AG04449 (cell line): ENCODE measurements at places on chromosomes 1 and 21.
A peak's percentile ranks its signal among the peaks of the same experiment; 100 is the strongest.

DNA sequence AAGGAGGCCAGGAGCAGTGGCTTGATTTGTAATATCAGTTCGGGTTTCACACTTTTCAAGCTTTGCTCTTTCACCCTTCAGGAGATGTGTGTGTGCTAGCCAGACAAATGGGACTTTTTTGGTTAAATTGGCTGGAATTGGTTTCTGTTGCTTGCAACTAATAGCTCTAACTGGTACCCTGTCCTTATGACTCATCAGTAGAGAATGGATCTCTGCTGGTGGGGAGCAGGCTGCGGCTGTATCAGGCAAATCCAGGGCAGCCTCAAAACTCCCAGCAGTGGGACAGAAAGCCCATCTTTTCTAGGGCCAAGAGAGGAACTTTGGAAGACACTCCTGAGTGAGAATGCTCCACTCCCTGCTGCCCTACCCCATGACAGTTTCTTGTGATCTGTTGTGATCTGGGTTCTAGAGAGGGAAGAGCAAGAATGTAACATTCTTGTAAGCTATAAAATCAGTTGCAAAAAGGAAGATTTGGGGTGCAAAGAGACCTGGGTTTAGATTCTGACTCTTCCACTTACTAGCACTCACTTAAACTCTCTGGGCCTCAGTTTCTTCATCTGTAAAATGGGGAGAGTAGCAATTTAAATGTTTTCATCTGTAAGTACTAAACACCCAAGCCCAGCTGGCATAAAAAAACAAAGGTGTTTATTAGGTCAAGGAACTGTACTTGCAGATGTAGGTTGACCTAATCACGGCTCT, 257.0 kb upstream of the TMEM51 start:
- no peak for DNase-seq

GRCh38 chr21:28738882-28739281, 253.8 kb downstream of the LTN1 start:
- DNase-seq: no peak

- no peak for DNase-seq
Observed at GRCh38 chr1:176837708-176838107, 326.8 kb downstream of the ASTN1 start.

GRCh38 chr1:14956579-14957195, 196.9 kb upstream of the TMEM51 start:
- DNase-seq: no peak

DNA sequence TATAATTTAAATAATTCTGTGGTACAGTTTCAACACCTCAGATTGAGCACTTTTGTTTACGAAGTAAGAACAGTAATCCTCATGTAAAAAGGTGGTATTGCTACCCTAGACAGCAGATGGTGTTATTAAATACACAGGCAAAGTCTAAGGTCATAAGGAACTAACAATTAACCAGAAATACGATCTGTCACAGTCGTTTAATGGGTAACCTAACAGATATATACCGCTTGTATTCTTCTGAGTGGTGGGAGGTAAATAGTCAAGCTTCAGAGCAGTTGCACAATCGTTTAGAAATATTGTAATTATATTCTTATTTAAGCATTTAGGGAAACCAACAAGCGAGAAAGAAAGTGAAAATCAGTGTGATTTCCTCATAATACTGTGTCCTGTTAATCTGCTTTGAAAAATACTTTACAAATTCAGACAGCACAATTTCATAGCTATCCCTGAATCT, 9.8 kb upstream of the IRF2BP2 start:
- DNase-seq: no peak

DNA sequence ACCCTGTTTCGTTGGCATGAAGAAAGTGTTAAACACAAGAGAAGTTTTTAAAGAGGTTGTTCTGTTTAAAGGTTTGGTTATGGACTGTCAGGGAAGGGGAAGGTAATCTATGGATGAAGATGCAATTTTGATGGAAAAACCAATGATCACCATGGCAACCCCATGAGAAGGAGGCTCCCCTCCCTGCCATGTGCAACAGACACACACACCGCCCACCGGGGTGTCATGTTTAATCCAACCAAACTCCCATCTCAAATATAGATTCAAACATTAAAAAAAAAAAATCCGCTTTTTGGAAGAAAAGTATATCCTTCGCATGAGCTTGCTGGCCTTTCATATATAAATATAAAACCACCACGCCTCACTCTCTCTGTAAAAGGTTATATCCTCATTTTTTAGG, 80.9 kb upstream of the KRTAP19-8 start:
- no peak for DNase-seq

GRCh38 chr1:243507672-243508302, 251.9 kb downstream of the SDCCAG8 start:
- DNase-seq: no peak

GRCh38 chr1:220368352-220369265, 96.4 kb upstream of the RAB3GAP2 start:
- DNase-seq: no peak

- no peak for DNase-seq
Observed at GRCh38 chr1:31407029-31407626, 5.9 kb upstream of the SERINC2 start.

- DNase-seq: no peak
Observed at GRCh38 chr1:168092566-168093355, 44.0 kb downstream of the GPR161 start.

- no peak for DNase-seq
Observed at GRCh38 chr1:183898001-183898396, 93.1 kb downstream of the RGL1 start.

- DNase-seq: no peak
Observed at GRCh38 chr1:19375631-19376400, 63.7 kb downstream of the SLC66A1 start.

DNA sequence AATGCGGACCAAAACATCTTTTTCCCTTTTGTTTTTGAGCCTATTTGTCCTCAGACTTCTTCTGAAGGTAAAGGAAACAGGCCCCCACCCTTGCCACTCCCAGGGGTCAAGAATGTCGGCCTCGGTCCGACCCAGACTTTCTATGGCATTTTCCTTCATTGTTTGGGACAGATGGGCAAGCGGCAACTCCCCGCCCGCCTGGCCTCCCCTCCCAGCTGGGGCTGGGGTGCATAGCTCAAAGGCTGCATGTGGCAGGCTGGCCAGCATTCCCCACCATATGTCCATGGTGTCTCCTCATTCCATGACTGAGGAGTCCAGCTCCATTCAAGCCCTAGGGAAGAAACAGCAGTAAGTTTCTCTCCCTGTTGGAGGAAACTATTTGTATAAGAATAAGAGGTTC, 29.4 kb upstream of the TSPEAR start:
- no peak for DNase-seq

DNA sequence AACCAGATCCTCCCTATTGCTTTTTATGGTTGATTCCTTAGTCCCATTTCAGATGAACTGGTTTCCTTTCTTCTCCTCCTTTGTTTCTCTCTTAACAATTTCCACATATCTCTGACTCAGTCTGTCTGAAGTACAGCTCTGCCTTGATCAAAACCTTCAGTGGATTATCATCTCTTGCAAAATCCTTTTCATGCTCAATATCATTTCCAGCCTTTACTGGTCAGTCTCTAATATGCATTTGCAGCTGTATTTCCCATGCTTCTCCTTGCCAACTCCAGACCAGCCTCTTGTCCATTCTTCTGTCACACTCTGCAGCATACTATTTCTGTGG, 72.2 kb downstream of the SNX7 start:
- no peak for DNase-seq

- DNase-seq: no peak
Observed at GRCh38 chr1:51621161-51621560, 4.3 kb downstream of the OSBPL9 start.

- DNase-seq: no peak
Observed at GRCh38 chr1:94434365-94435045, 16.3 kb downstream of the ABCD3 start.

DNA sequence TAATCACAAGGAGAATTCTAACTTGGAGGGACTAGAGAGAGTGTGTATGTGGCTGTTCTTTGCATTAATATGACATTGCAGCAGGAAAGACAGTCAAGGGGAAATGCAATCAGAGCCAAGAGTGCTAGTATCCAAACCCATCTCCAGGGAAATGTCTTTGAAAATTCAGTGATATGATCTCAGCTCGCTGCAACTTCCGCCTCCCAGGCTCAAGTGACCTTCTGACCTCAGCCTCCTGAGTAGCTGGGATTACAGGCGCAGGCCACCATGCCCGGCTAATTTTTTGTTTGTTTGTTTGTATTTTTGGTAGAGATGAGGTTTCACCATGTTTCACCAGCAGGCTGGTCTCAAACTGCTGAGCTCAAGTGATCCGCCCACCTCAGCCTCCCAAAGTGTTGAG, 16.3 kb downstream of the VASH2 start:
- DNase-seq: no peak

GRCh38 chr1:185920602-185921001, 186.4 kb downstream of the HMCN1 start:
- no peak for DNase-seq

- DNase-seq: no peak
Observed at GRCh38 chr1:108962681-108963051, 618 bp downstream of the CLCC1 start.

DNA sequence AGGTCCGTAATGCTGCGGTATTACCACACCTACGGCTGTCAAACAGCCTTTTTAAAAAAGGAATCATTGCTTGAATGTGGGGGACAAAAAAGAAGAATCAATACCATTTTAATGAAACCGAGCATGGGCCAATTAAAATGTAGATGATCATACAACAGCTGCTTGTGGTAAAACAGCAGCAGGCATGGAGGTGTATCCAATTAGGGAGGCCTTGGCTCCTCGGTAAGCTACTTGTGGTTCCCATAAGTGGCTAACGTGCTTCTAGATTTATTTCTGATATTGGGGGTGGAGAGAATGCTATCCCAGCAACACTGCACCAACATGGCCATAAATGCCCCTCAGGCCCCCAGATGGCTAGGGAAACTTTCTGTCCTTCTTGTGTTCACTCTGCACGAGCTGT, 1.8 kb downstream of the PTPN14 start:
- DNase-seq: no peak

GRCh38 chr1:47441450-47442106, 3.7 kb downstream of the FOXD2 start:
- DNase-seq: no peak

DNA sequence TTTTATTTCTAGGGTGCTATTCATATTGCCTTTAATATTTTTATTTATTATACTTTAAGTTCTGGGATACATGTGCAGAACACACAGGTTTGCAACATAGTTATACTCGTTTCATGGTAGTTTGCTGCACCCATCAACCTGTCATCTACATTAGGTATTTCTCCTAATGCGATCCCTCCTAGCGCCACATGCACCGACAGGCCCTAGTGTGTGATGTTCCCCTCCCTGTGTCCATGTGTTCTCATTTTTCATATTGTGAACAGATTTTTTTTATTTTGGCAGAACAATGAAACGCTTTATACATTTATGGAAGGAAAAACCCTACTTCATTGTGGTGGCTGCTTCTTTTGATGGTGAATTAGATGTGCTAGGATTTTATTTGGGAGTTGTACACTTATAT, 14.4 kb upstream of the USH2A start:
- no peak for DNase-seq

DNA sequence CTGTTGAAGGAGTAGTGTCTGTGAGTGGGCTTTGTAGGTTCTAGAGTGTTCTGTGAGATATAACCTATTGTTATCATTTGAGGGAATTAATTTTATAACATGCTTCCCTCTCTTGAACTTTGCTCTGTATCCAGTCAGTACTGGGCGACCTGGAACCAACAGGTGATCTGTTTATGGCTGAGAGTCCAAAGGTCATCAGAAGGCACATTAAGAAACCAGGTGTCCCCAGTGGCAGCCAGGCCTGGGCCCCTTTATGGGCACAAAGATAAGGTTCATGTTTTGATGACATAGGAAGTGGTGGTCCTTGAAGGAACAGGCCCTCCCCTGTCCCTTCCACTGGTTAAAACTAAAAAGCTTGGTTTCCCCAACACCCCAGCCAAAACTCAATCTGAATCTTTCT, 61.1 kb downstream of the FHAD1 start:
- no peak for DNase-seq

DNA sequence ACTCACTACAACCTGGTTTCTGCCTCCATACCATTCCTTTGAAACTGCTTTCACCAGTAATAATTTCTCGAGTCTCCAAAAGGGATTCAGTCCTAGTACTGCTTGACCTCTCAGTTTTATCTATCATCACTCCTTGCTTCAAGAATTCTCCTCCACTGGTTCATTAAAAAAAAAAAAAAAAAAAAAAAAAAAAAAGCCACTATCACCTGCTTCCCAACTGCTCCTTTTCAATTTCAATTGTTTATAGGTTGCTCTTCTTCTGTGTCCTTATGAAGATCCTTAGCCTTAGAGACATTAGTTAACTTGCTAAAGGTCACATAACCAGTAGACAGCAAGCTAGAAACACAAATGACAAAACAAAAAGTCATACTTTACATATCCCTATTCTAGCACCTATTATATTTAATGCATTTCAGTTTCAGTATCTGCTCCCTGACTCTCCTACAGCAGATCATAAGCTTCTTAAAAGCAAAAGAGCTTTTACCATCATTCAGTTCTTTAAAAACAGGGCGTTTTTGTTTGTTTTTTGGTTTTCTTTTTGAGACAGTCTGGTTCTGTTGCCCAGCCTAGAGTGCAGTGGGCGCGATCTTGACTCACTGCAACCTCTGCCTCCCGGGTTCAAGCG, 7.1 kb downstream of the NRDC start:
- DNase-seq: no peak

DNA sequence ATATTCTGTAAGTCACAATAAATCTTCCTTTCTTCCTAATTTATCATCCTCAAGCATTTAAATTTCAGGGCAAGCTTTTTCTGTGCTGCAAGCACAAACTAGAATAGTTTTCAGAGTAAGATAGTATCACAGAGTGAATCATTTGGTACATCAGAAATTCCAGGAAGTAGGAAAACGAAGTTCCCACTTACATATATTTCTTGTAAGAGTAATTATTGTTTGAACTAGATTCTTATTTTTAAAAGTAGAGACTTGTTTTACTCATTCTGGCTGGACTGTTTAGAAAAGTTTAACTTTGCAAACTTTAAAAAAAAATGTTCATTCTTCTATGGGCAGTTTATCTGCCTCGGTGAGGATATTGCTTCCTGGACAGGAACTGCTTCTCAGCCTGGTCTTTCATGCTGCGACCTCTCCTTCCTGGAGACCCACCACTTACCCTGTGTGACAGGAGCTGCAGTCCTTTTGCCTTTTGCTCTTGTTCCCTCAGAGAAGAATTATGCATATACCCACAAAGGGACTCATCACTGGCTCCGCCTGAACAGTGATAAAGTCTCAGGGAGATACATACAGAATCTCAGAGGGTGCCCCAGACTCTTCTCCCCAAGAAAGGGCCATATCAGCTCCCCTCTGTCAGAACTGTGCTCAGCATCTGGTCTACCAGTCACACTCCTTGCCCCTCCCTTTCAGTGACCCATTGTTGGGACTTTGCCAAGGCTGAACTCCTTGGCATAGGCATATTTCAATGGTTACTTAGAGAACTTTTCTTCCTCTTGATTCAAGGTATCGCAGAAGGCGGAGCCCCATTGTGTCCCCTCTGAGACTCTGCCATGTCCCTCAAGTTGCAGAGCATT, 102.7 kb upstream of the CD55 start:
- DNase-seq: no peak

- peak; percentile 56 for DNase-seq
Observed at GRCh38 chr21:45011911-45012661, 62.3 kb upstream of the ADARB1 start.

DNA sequence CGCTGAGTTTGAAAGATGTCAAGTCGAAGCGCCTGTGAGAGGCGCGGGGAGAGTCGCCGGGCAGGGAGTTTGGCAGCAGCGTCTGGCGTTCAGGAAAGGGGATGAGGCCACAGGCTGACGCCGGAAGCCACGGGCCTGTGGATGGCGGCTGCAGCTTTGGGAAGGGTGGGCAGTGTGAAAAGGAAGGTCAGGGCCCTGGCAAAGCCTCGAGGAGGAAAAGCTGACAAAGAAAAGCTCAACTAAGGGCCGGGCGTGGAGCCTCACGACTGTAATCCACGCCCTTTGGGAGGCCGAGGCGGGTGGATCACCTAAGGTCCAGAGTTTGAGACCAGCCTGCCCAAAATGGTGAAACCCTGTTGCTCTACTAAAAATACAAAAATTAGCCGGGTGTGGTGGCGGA, 25.2 kb upstream of the COX20 start:
- no peak for DNase-seq
